Activated gamma-delta T cell treated with Interleukin-2 at 50 U/mL for 16 hours (primary cell): ENCODE measurements at places on chromosomes 2 and 18.
A peak's percentile ranks its signal among the peaks of the same experiment; 100 is the strongest.

GRCh38 chr2:42492691-42493467 lies 903 bp downstream of the KCNG3 start:
- peak; percentile 35 for DNase-seq

GRCh38 chr2:128236491-128237035 lies 82.1 kb downstream of the HS6ST1 start:
- no peak for DNase-seq

DNA sequence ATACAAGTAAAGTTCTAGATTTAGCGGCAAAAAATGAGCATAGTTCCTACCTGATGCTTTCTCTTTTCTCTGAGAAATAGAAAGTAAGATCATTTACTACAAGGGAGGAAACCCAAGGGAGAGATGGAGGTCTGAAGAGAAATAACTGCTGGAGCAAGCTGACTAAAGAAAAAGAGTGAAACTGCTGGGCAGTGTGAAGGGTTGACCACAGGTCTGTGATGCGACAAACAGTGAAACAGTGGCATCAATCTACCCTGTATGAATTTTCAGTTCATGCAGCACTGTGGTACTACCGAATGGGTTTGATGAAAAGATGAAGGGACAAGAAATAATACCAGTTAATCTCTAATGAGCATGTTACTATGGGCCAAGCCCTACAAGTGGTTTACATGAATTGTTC lies 52.2 kb downstream of the CUL3 start:
- DNase-seq = no peak

GRCh38 chr2:111946294-111947114 lies 48.1 kb downstream of the MERTK start:
- DNase-seq = no peak

- DNase-seq = no peak
Observed at GRCh38 chr2:119494163-119494790, 30.0 kb downstream of the SCTR start.

GRCh38 chr2:96869822-96870625 lies at the start of gene SEMA4C:
Gene SEMA4C (minus strand): TSS chr2:96870080. CDS start chr2:96867886, 2,194 bp downstream.
- peak; percentile 56 for DNase-seq

GRCh38 chr2:881204-881918 lies 69.3 kb upstream of the SNTG2 start:
- DNase-seq = no peak

GRCh38 chr18:25056429-25056828 lies 295.5 kb downstream of the ZNF521 start:
- no peak for DNase-seq

- no peak for DNase-seq
Observed at GRCh38 chr2:37390777-37391176, 46.3 kb downstream of the QPCT start.

- no peak for DNase-seq
Observed at GRCh38 chr2:84902526-84902925, 2.9 kb upstream of the TMSB10 start.

DNA sequence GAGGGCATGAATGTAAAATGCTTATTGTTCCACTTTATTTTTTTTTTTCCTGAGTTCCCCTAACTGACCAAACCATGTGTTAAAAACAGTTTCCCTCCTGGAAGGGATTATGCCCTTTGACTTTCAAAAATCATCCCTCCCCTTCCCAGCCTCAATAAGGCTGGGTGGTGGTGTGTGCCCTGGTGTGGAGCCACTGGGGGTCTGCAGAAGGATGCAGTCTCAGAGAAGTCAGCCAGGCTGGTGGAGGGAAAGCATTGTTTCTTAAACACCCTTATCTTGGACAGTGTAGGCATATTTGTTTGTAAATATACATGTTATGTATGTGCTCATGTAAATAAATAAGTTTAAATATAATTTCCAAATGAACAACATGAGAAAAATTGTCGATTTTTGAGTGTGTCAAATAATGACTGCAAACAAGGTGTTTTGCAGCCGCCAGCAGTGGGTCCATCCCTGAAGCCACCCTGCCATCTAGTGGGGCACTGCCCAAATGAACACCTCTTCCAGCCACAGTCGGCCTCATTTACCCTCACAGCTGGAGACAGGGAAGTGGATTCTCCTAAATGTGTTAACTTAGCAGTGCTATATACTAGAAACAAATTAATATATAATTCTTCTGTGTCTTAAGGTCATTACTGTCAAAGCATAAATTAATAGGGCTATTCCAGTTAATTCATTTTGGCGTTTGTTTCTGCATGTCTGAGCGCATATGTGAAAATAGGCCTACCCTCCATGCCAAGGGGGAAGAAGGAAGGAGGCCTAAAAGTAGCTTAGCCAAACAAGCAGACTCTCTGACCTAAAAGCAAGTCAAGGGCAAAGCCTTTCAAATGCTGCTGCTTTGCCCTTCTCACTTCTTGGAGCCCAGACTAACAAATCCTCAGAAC lies 209.6 kb upstream of the PIK3C3 start:
- no peak for DNase-seq

DNA sequence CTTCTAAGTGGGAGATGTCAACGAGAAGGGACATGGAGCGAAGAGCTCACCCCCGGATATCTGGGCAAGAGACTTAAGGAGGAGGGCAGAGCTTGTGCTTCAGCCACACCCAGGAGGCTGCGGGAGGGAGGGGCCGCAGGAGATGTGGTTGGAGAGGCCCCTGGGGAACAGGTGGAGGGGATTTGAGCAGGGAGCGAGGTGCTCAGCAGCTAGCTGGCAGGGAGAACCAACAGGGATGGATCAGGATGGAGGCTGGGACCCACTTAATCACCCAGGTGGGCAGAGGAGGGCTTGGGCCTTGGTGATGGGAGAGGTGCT lies 78.3 kb downstream of the MBP start:
- no peak for DNase-seq

DNA sequence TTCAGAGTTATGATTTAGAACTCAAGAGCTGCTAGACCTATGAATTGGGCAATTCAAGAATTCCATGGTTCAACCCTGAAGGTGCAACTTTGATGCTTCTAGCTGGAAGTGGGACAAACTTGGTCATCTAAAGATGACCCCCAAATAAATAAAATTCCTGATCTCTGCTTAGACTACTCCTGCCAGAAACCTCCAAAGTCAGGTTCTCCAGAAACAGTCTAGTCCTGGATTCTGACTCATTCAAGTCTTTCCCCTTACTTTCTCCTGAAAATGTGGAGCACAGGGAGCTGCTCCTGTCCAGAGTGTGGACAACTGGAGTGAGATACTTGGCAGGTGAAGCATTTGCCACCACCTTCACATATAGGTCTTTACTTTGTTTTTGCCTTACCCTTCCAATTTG lies 557.7 kb upstream of the TNP1 start:
- DNase-seq = no peak

DNA sequence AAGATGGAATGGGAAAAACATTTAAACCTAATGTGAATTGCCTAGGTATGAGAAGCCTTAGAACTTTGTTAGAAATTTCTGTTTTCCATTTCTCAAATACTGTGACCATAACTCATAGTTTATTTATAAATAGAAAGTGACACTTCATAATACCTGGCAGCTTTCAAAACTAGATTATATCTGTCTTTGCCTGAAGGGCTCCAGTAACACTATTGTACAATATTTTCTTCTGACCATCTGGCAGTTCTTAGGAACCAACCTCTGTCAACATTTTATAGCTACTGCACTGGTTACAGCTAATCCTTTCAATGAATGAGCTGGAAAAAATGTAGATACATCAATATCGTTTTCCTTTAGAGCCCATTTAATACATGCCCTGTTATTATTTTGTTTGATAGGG lies 237.4 kb downstream of the CAMKMT start:
- DNase-seq = no peak

DNA sequence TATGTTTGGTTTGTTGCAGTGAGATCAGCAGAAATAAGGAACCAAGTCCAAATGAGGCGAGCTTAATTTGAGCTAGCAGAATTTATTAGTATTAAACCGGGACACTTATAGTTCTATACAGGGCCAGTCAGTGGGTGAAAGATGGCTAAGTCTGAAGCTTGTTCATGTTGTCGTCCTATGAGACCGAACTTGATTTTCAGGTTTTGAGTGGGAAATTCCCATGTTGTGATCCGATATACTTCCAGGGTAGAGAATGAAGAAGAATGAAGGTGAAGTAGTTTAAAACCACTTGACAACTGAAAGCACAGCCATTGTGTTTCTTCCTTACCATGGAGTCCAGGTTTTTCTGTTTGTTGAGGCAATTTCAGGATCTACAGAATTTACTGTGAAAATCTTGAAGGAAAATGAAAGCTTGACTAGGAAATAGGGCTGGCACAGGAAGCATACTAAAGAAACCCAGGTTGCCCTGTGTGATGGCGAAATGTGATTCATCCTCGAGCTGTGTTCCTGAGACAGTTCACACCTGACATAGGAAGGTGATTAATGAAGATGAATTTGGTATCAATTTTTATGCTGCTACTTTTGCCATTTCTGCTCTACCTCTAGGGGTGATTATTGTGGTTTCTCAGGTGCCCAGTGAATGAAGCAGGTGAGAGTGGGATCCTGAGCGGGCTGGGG lies 37.6 kb upstream of the MGAT5 start:
- no peak for DNase-seq

DNA sequence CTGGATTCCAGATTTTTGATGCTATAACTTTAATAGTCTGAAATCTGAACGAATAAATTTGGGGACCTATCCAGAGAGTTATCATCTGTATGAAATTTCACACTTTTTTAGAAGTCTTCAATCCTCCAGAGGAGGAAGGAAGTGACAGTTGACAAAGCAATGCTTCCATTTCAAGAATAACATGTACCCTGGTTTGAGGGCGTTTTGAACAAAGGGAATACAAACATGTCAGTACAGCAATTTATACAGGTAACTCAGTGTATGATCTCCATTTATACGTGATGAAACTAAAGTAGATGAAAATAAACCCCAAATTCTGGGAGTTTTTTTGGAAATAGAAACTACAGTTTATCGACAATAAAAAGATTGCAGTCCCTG lies 42.2 kb downstream of the CIB4 start:
- DNase-seq = no peak

DNA sequence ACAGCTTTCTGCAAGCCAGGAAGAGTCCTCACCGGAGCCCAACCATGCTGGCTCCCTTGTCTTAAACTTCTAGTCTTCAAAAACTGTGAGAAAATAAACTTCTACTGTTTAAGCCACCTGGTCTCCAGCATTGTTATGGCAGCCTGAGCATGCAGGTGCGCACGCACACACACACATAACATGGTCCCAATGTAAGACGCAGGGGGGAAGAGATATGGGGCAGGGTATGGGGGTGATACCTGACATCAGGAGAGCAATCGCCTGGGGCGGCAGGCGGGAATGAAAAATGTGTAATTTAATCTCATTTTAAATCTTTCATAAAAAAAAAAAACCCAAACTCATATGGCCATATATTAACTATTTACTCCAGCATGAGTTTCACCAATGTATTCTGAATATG lies 18.0 kb downstream of the HJURP start:
- no peak for DNase-seq

GRCh38 chr2:100630473-100630977 lies 67.7 kb downstream of the PDCL3 start:
- no peak for DNase-seq

- DNase-seq = no peak
Observed at GRCh38 chr2:222842491-222843174, 18.2 kb upstream of the ACSL3 start.

DNA sequence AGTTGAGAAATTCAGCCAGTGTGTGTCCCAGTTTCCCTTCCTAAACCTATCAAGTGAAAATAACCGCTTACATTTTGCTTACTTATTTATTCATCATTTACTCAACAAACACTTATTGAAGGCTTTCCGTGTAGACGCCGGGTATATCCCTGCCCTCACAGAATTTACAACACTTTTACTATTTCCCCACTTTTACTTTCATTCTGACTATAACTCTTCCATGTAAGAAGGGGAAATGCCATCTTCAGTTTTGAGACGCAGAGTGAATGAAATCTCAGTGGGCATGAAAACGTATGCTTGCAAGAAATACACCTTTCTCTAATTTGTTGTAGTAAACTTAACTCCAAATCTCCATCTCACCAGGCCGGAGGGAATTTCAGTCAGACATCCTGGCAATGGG lies 251.0 kb upstream of the CHAC2 start:
- DNase-seq = no peak

DNA sequence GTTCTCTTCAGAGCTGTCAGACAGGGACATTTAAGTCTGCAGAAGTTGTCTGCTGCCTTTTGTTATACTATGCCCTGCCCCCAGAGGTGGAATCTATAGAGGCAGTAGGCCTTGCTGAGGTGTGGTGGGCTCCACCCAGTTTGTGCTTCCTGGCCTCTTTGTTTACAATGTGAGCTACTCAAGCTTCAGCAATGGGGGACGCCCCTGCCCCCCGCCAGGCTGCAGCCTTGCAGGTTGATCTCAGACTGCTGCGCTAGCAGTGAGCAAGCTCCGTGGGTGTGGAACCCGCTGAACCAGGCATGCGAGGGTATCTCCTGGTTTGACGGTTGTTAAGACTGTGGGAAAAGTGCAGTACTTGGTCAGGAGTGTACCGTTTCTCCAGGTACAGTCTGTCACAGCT lies 24.0 kb upstream of the PAIP2B start:
- no peak for DNase-seq

GRCh38 chr18:51278045-51278649 lies 80.7 kb upstream of the MEX3C start:
- DNase-seq = no peak

GRCh38 chr2:100242476-100242875 lies 79.8 kb downstream of the LONRF2 start:
- DNase-seq = no peak

GRCh38 chr2:95231723-95232122 lies 24.4 kb downstream of the ZNF892 start:
- DNase-seq = no peak

- DNase-seq = no peak
Observed at GRCh38 chr18:813172-814071, 1.4 kb upstream of the YES1 start.

DNA sequence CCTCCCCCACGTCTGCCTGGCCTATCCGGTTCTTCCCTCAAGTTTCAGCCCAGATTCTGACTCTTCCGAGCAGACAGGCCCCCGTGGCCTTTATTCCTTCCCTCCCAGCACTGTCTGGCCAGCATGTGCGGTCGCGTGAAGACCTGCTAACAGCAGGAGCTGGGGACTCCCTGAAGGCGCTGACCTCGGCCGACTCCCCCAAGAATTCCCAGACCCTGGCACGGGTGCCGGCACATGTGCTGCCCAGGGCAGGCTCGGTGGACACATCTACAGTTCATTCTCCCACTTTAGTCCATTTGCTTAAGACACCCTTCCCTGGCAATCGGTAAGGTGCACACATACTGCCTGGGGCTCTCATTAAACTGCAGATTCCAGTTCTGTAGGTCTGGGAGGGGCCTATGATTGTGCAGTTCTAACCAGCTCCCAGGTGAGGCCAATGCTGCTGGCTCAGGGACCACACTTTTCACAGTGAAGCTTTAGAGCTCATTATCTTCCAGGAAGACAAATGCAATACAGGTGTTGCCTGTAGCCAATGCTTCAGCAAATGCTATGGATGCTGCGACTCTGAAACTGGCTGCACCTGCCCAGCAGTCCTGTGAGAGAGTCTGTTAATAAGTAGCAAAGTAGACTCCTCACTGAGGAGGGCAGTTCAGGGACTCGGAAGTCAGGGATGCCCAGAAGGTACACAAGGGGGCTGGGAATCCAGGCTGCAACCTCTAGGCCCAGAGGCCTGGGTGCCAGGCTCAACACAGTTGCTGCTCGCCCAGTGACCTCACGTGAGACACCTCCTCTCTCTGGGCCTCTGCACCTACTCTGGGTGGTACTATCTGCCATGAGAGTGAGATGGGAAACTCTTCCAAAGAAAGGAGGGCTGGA lies 45.4 kb upstream of the TAF1B start:
- DNase-seq = no peak

GRCh38 chr2:37322368-37322767 lies 2.3 kb downstream of the PRKD3 start:
- DNase-seq = no peak

- peak; percentile 38 for DNase-seq
Observed at GRCh38 chr2:189698020-189698887, 23.8 kb downstream of the ANKAR start.
